ENCODE measurements at places on chromosomes 2 and 18. TPM values are rescaled to one million over a fixed set of nuclear protein-coding genes. Genes with fewer than 3 reads are reported as not detected.
A peak's percentile ranks its signal among the peaks of the same experiment; 100 is the strongest.

GRCh38 chr18:46950064-46950656 lies 32.8 kb downstream of the KATNAL2 start:
- DNase-seq = peak; percentile 36

DNA sequence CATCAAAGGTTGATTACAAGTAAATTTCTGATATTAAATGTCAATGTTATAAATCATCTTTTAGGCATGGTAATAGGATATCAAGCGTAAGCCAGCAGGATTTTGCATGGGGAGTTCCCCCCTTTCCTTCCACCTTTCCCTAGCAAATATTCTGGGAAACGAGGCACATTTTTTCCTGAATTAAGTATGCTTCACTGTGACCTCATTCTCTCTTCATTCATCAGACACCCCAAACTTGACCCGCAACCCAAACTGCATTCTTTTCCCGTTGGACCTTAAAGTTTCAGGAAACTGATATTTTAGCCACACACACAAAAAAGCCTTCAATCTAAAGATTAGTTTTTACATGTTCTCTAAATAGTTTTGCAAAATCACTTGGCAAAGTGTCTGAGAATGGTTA lies 214.5 kb upstream of the CTAGE1 start:
- DNase-seq = peak; percentile 12

DNA sequence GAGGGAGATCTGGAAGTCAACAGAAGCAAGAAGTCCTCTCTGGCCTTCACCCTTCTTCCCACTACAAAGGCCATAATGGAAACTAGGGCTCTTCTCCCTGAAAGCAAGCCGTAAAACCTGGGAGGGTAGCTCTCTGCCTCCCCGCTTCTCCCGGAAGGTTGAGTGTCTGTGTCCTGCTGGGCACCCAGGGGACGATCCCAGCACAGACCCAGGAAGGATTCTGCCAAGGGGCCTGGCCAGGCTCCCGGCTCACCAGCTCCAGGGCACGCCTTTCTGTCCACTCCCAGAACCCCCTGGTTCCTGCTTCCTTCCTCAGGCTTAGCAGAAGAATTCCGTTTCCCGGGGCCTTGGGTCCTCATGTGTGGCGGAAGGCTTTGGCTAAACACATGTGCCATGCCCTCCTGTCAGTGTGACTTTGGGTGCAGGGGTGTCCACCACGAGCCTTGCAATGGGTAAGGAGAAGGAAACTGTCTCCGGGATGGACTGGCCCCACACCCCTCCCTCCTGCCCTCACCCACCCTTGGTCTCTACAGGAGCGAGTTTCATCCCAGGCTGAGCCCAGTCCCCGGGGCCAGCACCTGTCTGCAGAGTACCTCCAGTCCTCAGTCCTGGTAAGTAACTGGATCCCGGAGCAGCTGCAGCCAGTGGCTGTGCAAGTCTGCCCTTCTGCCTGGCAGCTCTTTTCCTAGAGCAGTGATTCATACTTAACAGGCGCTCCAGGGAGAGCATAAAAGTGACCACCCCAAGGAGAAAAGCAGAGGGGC lies 135.8 kb downstream of the TPO start:
- no peak for DNase-seq

GRCh38 chr2:150675807-150676206 lies 188.3 kb upstream of the RND3 start:
- DNase-seq = no peak

GRCh38 chr18:172361-172760 lies 14.0 kb downstream of the USP14 start:
- DNase-seq = no peak

Gene LYG1
- 0.77 TPM for total RNA-seq

DNA sequence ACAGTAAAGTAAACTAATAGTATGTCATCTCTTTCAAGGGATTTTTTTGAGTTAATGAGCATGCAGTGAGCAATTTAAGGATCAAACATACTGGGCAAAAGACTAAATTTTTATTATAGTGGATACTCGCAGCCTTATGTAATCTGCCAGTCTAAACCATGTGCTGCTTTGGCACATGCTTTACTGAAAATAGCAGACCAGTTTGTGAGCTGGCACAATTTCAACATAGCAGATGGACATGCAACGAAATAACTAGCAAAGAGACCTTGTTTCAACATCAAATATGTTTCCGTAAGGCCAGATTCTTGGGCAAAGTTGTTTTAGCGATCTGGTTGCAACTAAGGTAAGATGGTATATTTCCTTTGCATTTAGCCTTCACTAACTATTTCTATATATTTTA lies 807.3 kb downstream of the NR4A2 start:
- DNase-seq = no peak

GRCh38 chr2:175984846-175985245 lies 17.2 kb downstream of the LNPK start:
- no peak for DNase-seq

- peak; percentile 55 for DNase-seq
Measured at GRCh38 chr2:205868773-205869333, 186.6 kb downstream of the NRP2 start.

DNA sequence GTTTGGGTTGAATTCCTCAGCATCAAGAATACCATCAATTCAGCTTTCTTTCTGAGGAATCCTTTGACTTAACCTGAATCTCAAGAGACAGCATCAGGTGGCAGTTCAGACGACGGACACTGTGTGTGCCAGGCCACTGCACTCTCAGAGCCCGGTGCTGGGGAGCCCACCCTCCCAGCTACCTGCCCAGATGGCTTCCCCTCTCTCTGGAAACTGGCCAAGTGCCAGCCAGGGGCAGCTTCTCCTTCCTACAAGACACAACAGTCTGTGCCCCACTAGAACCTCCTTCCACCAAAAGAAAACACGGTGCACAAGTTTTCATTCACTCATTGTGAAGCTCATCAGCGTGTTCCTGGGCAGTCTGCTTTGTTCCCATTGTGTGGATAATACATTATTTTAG lies 28.5 kb downstream of the MAL start:
- DNase-seq = no peak

GRCh38 chr18:44588508-44588907 lies 92.2 kb upstream of the SETBP1 start:
- DNase-seq = no peak

GRCh38 chr2:28247734-28248133 lies 144.9 kb upstream of the FOSL2 start:
- no peak for DNase-seq

DNA sequence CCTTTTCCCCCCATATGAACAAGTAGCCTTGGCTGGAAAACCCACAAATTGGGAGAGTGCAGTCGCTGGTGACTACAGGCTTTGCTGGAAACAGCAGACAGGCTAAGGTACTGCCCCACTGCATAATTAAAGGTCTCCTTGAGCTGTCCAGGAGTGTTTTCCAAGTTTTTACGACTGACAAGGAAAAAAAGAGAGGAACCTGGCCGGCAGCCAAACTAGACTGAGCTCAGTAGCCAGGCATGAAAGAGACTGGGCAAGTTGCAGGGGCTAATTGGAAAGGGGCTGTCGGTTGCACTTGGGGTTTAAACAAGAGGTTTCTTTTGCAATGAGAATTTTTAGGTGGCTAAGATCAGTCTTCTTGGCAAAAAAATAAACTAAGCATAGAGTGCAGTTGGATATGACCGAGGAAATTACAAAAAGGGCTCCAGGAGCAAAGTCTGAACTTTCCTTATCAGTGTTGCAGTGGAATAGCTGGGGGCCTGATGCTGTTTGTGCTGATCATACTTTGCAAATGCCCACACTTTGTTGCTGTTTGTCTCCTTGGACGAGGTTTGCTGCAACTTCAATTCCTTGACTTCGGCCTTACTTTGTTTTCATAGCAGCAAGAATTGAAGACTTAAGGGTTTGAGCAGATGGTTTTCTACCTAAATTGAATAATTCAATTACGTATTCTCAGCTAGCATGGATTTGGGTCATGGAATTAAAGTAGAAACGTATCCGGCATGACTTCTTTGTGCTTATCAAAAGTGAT lies 2.1 kb downstream of the GULP1 start:
- peak; percentile 25 for DNase-seq

Gene EFEMP1
- 227 TPM for total RNA-seq

GRCh38 chr2:40507432-40507831 lies 55.5 kb upstream of the SLC8A1 start:
- no peak for DNase-seq

- DNase-seq = peak; percentile 48
Measured at GRCh38 chr2:119264781-119265692, 41.4 kb downstream of the STEAP3 start.

GRCh38 chr2:100236166-100236565 lies 86.1 kb downstream of the LONRF2 start:
- no peak for DNase-seq
